ENCODE measurements at places on chromosomes 16 and 17. TPM values are rescaled to one million over a fixed set of nuclear protein-coding genes. Genes with fewer than 3 reads are reported as not detected.

The GNG13 gene
- total RNA-seq = not detected

The CACNA1H gene
- 24.3 TPM for total RNA-seq

The HYDIN gene
- not detected for total RNA-seq

The PRSS8 gene
- 42.6 TPM for total RNA-seq

The FNDC8 gene
- not detected for total RNA-seq

The BAHCC1 gene
- total RNA-seq = 45.2 TPM

The CCDC47 gene
- total RNA-seq = 117 TPM

The HBQ1 gene
- not detected for total RNA-seq

The HEATR9 gene
- not detected for total RNA-seq

The ZFP3 gene
- 0.05 TPM for total RNA-seq

Data from HCT116 (cell line).